ENCODE measurements at places on chromosomes 1 and 21. TPM values are rescaled to one million over a fixed set of nuclear protein-coding genes. Genes with fewer than 3 reads are reported as not detected.

Gene MROH9
- total RNA-seq: not detected

Gene PDE9A
- total RNA-seq: 0.11 TPM

Gene GRIK3
- total RNA-seq: not detected

Gene ARHGEF10L
- 4.7 TPM for total RNA-seq

Gene PTPRU
- total RNA-seq: 16.1 TPM
